ENCODE measurements at places on chromosomes 12 and 14.

DNA sequence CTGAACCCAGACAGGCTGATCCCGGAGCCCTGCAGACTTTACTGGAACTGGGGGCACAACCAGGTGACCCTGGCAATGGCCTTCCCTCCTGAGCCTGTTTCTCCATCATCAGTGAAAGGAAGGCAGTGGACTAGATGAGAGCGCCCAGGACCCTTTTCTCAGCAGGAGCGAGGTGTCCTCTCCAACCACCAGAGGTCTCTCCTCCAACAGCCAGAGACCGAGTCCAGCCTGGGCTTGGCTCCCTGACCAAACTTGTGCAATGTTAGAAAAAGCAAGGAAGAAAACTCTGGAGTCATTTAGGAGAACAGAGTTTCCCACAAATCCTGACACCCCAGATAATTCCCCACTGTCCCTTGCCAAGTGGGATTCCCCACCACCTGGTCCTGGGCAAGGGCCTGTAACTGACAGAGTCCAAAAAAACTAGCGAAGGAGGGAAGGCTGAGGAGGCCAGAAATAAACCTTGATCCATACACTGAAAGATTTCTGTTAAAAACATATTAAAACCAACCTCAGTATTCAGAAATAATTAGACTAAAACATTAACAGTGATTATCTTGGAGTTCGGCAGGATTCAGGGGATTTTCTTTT lies 9.0 kb downstream of the RPS6KL1 start:
- DNase-seq = peak; percentile 87

- no peak for DNase-seq
Measured at GRCh38 chr14:72518809-72519377, 375.0 kb downstream of the DPF3 start.

DNA sequence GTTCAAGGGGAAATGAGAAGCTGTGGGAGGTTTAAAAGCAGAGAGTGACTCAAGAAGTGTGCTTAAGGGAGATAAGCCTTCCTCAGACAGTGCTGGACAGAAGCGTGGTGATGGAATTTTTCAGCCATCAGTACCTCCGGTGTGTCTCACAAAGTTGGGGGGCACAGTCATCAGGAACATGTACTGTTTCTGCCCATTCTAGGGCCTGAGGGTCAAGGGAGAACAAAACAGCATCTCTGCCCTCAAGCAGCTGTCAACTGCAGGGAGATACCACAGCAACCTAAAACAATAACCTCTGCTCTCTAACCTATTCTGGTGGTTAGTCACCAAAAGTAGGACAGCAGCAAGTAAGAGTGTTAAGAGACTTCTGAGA lies 2.0 kb upstream of the STON2 start:
- no peak for DNase-seq

- no peak for DNase-seq
Measured at GRCh38 chr12:68028647-68029046, 39.4 kb downstream of the IFNG-AS1 start.

DNA sequence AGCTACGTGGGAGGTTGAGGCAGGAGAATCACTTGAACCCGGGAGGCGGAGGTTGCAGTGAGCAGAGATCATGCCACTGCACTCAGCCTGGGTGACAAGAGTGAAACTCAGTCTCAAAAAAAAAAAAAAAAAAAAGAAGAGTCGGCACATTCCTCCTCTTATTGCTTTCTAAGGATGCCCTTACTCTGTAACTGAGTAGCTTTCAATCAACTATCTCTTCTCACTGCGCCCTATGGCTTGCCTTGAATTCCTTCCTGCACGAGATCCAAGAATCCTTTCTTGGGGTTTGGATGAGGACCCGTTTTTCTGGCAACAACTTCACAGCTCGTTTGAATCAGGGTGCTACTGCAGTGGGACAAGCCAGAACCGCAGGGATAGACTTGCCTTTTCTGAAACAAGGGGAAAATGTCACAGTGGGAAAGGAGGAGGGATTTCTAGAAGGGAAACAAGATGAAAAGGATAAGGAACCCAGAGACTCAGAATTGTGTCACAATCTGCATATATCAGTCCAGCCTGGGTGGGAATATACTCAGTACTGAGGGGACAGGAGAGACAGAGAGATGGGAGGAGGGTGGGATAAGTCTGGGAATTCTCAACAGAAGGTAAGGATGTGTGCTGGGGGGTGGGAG lies 16.1 kb upstream of the RND1 start:
- DNase-seq = no peak

GRCh38 chr12:127126260-127126628 lies 1140.7 kb upstream of the TMEM132C start:
- no peak for DNase-seq

GRCh38 chr12:1808798-1809480 lies 11.4 kb upstream of the LRTM2 start:
- no peak for DNase-seq

- DNase-seq = no peak
Measured at GRCh38 chr14:64767215-64767964, 63.2 kb downstream of the PLEKHG3 start.

- DNase-seq = no peak
Measured at GRCh38 chr14:92460541-92460915, 53.1 kb upstream of the RIN3 start.

- no peak for DNase-seq
Measured at GRCh38 chr14:89797148-89797547, 157.4 kb downstream of the EFCAB11 start.
